ENCODE measurements at places on chromosomes 6 and 20.

DNA sequence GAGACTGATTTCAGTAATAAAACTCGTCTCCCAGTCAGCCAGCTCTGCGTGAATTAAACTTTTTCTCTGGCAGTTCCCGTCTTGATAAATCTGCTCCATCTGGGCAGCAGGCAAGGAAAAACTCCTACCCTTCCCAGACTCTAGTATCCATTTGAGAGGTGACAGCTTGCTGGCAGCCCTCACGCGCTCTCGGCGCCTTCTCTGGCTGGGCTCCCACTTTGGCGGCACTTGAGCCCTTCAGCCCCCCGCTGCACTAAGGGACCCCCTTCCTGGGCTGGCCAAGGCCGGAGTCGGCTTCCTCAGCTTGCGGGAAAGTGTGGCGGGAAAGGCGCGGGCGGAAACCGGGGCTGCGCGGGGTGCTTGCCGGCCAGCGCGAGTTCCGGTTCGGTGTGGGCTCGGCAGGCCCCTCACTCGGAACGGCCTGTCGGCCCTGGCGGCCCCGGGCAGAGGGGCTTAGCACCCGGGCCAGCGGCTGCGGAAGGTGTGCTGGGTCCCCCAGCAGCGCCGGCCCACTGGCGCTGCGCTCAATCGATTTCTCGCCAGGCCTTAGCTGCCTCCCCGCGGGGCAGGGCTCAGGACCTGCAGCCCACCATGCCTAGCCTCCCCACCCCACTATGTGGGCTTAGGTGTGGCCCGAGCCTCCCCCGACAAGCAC is 21.8 kb upstream of the GMPR start:
- DNase-seq: peak; percentile 39

GRCh38 chr20:40562031-40562430 is 127.0 kb downstream of the MAFB start:
- no peak for DNase-seq

GRCh38 chr6:149132336-149132735 is 185.2 kb upstream of the TAB2 start:
- DNase-seq: no peak

DNA sequence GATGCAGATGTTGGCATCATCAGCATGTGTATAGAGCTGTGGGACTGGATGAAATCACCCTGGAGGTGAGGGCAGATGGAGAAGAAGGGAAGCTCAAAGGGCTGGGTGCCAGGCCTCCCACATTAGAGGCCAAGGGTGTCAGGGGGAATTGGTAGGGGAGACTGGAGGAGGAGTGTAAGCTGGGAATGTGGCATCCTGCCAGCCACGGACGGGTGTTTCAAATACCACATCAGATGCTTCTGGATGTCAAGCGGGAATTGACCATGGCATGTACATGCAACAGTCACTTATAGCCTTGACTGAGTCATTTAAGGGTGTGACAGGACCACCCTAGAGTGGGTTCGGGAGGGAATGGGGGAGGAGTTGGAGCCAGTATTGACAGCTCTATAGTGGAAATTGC is 9.6 kb downstream of the ERGIC3 start:
- no peak for DNase-seq

DNA sequence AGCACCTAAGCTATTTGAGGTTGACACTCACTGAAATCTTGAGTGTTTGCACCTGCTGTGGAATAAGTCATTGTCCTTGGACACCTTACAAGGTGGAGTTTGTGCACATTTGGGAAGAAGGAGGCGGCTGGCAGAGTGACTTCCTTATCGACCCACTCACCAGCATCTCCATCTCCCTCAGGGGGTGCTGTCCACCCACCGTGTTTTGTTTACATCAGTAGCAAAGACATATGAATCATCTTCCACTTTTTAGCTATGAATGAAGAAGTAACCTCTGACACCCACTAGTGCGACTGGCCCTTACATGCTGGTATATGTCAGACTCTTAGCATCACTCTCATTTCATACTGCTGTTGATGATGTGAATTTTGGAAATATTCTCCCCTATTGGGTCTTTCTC is 119.5 kb upstream of the SGK1 start:
- DNase-seq: no peak

DNA sequence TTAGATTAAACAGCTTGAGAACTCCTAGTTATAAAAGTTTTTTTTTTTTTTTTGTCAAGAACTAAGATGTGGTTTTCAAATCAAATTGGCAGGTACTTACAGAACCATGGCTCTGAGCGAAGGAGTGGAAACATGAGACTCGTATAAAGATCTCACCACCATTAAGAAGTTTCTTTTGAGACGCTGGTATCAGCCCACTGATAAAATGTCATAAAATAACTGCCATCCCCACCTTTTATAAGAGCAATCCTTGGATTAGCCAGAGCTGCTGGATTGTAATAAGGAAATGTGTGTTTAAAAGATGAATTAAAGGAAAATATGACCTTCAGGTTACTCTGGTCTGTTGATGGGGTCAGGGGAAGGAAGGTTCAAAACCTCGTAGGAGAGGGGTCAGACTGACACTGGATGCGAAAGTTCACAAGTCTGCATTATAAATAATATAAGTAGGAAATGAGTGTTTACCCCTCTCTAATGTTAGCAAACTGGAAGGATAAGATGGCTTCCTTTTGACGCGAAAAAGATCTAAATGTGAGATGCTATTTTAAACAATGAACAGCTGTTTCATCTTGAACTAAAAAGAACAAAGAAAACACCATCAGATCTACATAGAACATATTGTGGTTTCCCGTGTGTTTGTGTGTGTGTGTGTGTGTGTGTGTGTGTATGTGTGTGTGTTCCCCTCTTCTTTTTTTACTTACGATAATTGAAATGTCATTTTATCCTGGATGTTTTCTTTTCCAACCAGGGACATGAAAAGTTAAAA is 386.8 kb upstream of the JAG1 start:
- DNase-seq: peak; percentile 22

DNA sequence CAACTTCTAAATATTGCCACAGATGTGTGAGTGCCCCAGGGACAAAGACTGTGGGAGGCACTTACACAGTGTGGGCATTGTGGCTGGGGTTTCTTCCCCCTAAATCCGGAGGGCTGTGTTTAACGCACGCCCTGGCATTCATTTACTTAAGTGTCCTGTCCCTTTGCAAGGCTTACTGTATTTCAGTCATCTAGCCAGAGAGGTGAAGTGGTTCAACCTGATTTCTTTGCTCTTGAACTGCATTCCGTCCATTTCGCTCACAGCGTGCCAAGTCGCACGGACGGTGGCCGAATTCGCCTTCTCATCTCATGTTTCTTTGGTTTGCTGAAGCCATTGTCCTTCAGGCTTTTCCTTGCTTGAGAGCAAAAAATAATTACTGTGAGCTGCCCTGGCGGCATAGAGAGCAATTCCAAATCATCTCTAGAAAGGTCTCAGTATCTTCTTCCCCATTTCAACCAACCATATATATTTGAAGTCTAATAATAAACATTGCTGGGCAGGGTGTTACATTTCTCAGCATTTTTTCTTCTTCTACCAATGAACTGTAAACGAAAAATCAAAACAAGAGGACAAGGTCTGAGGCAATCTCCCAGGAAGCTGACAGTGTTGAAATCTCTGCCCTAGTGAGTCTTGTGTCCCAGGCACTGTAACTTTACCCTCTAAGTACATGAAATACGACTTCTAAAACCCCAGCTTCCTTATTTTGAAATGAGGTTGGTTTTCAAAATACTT is 16.9 kb downstream of the SYTL3 start:
- DNase-seq: no peak

- no peak for DNase-seq
Observed at GRCh38 chr6:135909737-135910387, 58.4 kb downstream of the PDE7B start.

GRCh38 chr20:34578521-34578920 is 20.0 kb downstream of the MAP1LC3A start:
- DNase-seq: no peak

DNA sequence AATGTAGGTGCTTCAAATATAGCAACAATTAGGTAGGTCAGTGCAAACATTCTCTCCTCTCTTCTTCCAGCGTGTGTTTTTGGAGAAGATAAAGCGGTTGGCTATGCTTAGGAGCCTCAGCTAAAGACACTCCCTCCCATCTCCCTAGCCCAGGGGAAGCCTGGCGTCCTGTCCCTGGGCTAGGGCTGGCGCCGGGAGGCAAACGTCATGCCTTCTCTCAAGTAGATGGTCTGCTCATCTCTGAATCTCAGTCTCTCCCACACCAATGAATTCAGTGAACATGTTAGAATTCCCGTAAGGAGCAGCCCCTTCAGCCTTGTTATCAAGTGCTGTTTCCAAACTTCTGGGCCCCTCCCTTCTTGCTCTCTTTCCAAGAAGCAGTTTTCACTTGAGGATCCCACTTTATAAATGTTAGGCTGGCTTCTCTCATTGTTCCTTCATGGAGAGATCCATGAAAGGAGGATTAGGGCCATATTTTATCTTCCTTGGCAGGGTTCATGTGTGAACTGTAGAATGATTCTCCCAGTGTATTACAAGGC is 142.8 kb downstream of the CLIC5 start:
- no peak for DNase-seq

DNA sequence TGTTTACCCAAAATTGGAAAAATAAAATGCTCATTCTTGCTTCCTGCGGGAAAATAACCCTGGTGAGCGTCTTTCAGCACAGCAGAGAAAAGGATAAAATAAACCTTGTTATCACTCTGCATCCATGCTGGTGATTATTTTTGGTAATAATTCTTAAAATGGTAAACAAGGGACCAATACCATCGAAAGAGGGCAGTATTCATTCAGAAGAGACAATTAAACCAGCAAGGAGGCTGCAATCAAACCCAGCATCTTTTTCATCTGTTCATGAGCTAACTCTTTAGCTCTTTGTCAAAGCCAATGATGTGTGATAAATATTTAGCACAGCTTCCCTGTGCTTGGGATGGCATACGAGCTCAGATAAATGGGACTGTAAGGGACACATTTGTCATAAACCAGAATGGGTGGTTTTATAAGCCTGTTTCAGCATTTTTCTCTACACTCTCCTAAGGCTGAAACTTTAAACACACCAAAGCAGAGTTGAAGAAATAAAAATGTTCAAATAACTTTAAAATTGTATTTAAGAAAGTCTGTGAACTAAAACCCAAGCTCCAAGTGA is 34.4 kb downstream of the CDH26 start:
- DNase-seq: no peak

DNA sequence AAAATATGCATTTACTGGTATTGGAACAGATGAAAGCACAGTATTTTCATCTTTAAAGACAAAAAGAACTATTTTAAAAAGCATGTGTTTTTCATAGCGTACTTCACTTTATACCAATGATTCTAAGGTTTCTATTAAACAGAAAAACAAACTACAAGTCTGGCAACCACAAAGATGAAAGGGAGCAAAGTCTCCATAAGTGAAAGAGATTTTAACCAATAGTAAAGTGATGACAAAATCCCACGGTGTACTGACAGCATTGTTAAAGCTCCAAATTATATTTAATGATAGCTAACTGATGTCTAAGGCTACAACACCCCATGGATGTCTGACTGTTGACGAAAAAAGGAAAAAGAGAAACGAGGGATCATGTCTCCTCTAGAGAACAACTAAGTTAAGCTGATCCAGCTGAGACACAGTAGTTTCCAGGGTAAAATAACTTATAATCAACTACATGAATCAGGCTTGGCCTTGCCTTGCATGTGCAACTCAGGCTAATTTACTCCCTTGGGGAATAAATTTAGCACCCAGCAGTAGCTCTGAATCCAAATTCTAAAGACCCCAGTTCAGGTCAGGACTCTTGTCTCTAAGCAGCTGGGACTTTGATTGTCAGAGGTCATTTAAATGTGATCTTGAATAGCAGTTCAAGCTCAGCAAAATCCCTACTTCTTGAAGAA is 56.0 kb upstream of the TAB2 start:
- no peak for DNase-seq

- no peak for DNase-seq
Observed at GRCh38 chr6:151442371-151442770, 9.6 kb downstream of the RMND1 start.

GRCh38 chr6:53906103-53906502 is 111.3 kb downstream of the LRRC1 start:
- DNase-seq: no peak

- no peak for DNase-seq
Observed at GRCh38 chr20:38982291-38982690, 20.1 kb downstream of the DHX35 start.

DNA sequence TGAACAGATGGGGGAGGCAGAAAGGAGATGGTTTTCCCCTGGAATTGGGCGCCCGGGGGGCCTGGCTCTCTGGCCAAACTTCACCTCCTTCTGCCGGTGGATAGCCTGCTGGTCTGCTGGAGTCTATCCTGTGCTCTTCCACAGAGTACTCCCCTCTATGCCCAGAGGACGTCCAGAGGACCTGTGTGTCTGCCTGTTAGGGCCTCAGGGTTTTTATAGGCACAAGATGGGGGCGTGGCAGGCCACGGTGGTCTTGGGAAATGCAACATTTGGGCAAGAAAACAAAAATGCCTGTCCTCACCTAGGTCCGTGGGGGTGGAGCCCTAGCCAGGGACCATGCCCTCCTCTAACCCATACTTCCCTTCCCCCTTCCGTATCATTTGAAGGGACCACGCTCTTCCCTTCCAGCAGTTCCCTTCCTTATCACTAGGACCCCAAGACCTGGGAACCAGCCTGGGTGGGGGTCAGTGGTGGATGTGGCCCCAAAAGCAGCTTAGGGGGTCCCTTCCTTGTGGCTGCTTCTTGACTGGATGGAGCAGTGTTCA is 53.6 kb upstream of the ZNF337 start:
- no peak for DNase-seq

DNA sequence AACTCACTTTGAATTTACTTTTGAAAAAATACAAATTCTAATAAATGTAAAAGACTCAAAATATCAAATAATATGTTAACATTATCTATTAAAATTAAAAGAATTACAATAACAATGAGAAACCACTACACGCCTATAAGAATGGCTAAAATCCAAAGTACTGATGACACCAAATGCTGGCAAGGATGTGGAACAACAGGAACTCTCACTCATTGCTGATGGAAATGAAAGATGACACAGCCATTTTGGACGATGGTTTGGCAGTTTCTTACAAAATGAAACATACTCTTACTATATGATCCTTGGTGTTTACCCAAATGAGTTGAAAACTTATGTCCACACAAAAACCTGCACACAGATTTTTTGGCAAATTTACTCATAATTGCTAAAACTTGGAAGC is 15.6 kb upstream of the STX11 start:
- no peak for DNase-seq

- peak; percentile 85 for DNase-seq
Observed at GRCh38 chr20:38685853-38686473, 38.3 kb upstream of the SLC32A1 start.

GRCh38 chr6:5090603-5091002 is 5.5 kb downstream of the PPP1R3G start:
- no peak for DNase-seq

- DNase-seq: no peak
Observed at GRCh38 chr6:101302593-101302992, 90.9 kb upstream of the GRIK2 start.

DNA sequence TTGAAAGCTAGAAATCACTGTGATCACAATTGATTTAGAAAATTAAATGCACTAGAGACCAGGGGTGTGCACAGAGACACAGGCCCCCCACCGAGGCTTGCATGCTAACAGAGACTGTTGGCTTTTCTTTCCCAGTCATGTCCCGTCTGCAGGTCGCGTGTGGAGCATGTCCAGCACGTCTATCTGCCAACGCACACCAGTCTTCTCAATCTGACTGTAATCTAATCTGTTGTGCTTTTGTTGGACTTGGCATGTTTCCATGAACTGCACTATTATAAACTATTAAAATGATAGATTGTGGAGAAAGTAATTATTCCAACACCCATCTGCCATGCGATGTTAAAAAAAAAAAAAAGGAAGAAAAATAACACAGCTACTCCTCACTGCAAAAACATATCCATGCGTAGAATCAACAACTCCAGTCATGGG is 17.7 kb downstream of the MYLIP start:
- no peak for DNase-seq

Data from eye (tissue), 1 donor.